Esophagus squamous epithelium (tissue), 5 donors: ENCODE measurements at places on chromosomes 7 and 10.

GRCh38 chr10:77081481-77081891, 556.1 kb downstream of the KCNMA1 start:
- no peaks in the 10 kb centered on the region for H3K27me3 ChIP-seq
- H3K4me1 ChIP-seq = peaks cover 4% of the 10 kb centered on the region
- no peak overlapping the region for H3K4me3 ChIP-seq
- no peak for DNase-seq
- no peaks in the 10 kb centered on the region for H3K36me3 ChIP-seq

- no peaks in the 10 kb centered on the region for H3K36me3 ChIP-seq
- H3K27me3 ChIP-seq = no peaks in the 10 kb centered on the region
- H3K4me1 ChIP-seq = no peaks in the 10 kb centered on the region
- no peak overlapping the region for H3K4me3 ChIP-seq
Measured at GRCh38 chr7:110894111-110894510, 196.8 kb upstream of the LRRN3 start.

- H3K27ac ChIP-seq = no peak overlapping the region
- no peaks in the 10 kb centered on the region for H3K4me1 ChIP-seq
- H3K27me3 ChIP-seq = no peaks in the 10 kb centered on the region
- no peak overlapping the region for H3K4me3 ChIP-seq
Measured at GRCh38 chr10:1631282-1631681, 106.0 kb downstream of the ADARB2 start.

GRCh38 chr7:543501-544337, 24.1 kb upstream of the PDGFA start:
- peak overlapping the region; percentile 56 for H3K27ac ChIP-seq
- DNase-seq = no peak
- peaks cover 25% of the 10 kb centered on the region for H3K4me1 ChIP-seq
- H3K27me3 ChIP-seq = no peaks in the 10 kb centered on the region
- H3K4me3 ChIP-seq = no peak overlapping the region

DNA sequence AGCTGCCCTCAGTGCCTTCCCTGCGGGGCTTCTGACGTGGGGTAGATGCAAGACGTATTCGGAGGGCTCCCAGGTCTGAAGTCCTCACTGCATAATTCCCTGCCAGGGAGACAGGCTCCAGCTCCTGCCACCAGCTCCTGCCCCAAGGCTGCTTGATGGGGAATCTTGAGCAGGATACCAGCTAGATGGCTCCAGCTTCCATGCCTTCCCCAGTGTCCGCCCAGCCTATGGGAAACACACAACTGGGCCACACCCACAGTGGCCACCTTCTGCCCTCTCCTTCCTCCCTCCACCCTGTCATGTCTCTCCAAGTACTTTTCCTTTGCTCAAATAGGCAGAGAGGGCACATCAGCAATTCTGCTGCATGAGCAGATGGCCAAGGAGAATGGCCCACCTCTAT, 95.8 kb downstream of the PARP12 start:
- no peaks in the 10 kb centered on the region for H3K36me3 ChIP-seq
- H3K4me3 ChIP-seq = no peak overlapping the region
- no peaks in the 10 kb centered on the region for H3K4me1 ChIP-seq
- H3K27me3 ChIP-seq = no peaks in the 10 kb centered on the region

GRCh38 chr7:37354656-37355131, 94.0 kb downstream of the ELMO1 start:
- H3K36me3 ChIP-seq = no peaks in the 10 kb centered on the region
- H3K4me1 ChIP-seq = peaks cover 32% of the 10 kb centered on the region
- H3K27me3 ChIP-seq = no peaks in the 10 kb centered on the region
- no peak overlapping the region for H3K4me3 ChIP-seq
- no peak for DNase-seq
- peak overlapping the region; percentile 33 for H3K27ac ChIP-seq

GRCh38 chr10:4511509-4511908, 314.5 kb upstream of the AKR1E2 start:
- DNase-seq = no peak
- no peak overlapping the region for H3K27ac ChIP-seq
- H3K4me3 ChIP-seq = no peak overlapping the region
- H3K36me3 ChIP-seq = no peaks in the 10 kb centered on the region

GRCh38 chr7:155669717-155670505, 25.4 kb downstream of the RBM33 start:
- DNase-seq = no peak
- H3K36me3 ChIP-seq = peaks cover 22% of the 10 kb centered on the region
- H3K27ac ChIP-seq = peak overlapping the region; percentile 19
- peaks cover 66% of the 10 kb centered on the region for H3K4me1 ChIP-seq
- no peaks in the 10 kb centered on the region for H3K27me3 ChIP-seq
- H3K4me3 ChIP-seq = no peak overlapping the region

GRCh38 chr7:67955061-67955460, 958.4 kb downstream of the TYW1 start:
- no peaks in the 10 kb centered on the region for H3K4me1 ChIP-seq
- H3K4me3 ChIP-seq = no peak overlapping the region
- no peak for DNase-seq
- H3K27ac ChIP-seq = no peak overlapping the region
- H3K36me3 ChIP-seq = no peaks in the 10 kb centered on the region

GRCh38 chr10:115660391-115660790, 567.2 kb downstream of the ATRNL1 start:
- no peaks in the 10 kb centered on the region for H3K4me1 ChIP-seq
- H3K4me3 ChIP-seq = no peak overlapping the region
- no peaks in the 10 kb centered on the region for H3K27me3 ChIP-seq
- H3K36me3 ChIP-seq = no peaks in the 10 kb centered on the region

DNA sequence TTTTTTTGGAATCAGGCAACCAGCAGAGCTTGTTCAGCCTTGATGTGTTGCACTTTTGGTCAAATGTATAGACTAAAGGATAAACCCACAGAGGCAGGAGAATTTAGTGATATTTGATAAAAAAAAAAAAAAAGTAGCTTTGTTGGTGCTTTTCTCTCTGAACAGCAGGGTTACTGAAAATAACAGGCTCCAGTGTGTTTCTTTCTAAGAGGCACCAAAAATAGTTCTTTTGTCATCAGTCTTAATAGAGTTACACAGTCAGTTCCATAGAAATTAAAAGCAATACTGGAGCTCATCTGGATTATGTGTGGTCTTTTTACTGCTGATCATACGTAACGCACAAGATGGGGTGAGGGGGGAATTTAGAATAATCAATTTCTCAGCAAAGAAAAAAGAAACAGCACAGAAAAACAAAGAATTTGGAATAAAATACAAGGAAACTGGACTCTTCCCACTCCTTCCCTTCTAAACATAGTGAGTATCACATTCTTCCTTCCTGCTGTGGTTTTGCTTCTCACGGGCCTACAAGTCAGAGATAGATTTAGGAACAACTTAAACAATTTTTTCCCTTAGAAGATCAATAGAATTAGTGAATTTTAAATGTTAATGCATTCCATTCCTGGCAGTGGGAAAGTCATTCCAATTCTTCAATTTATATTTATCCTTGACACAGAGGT, 178.8 kb upstream of the AKR1E2 start:
- no peak overlapping the region for H3K4me3 ChIP-seq
- H3K36me3 ChIP-seq = no peaks in the 10 kb centered on the region
- DNase-seq = no peak
- no peaks in the 10 kb centered on the region for H3K27me3 ChIP-seq

DNA sequence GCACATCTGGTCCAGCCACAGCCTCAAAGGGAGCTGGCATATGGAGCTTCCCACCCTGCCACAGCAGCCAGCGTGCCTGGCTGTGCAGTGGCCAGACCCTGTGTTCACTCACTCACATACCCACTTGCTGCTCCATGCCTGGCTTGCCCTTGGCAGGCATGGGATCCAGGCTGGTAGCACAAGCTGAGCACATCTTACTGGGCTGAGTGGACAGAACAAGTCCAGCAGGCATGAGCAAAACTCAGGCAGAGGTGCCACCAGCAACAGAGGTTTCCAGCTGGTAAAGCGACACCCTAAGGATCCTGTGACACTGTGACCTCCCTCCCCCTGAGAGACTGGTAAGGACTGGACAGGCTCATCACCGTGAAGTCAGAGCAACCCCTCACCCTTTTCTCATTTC, 25.1 kb downstream of the SVIL start:
- no peak for DNase-seq
- H3K27ac ChIP-seq = no peak overlapping the region
- H3K27me3 ChIP-seq = no peaks in the 10 kb centered on the region
- H3K4me1 ChIP-seq = peaks cover 56% of the 10 kb centered on the region

DNA sequence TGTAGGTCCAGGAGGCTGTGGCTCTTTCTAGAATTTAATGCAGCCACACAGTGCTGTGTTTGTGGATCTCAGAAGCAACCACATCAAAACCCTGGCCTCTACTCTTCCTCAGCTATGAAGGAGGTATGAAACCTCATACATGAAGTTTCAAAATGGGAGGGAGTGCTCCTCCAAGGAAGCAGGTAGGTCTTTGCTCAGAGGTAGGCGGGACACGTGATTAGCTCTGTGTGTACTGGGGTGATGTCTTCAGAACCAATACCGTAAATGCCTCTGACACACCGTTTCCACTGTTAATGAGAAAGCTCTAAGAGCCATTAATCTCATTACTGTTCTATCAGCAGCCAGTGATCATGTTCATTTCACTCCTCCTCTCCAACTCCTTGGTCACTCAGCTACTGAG, 126.1 kb downstream of the PLXNA4 start:
- no peak overlapping the region for H3K4me3 ChIP-seq
- H3K4me1 ChIP-seq = no peaks in the 10 kb centered on the region
- no peak overlapping the region for H3K27ac ChIP-seq
- no peak for DNase-seq

- DNase-seq = no peak
- H3K36me3 ChIP-seq = no peaks in the 10 kb centered on the region
- no peak overlapping the region for H3K4me3 ChIP-seq
- H3K27ac ChIP-seq = no peak overlapping the region
Measured at GRCh38 chr7:50330696-50331095, 26.2 kb downstream of the IKZF1 start.

GRCh38 chr7:2819161-2819953, 24.8 kb downstream of the GNA12 start:
- no peak for DNase-seq
- H3K4me1 ChIP-seq = peaks cover 61% of the 10 kb centered on the region
- H3K27me3 ChIP-seq = no peaks in the 10 kb centered on the region
- H3K4me3 ChIP-seq = no peak overlapping the region
- no peaks in the 10 kb centered on the region for H3K36me3 ChIP-seq
- H3K27ac ChIP-seq = no peak overlapping the region

- H3K4me3 ChIP-seq = no peak overlapping the region
- H3K27ac ChIP-seq = no peak overlapping the region
- no peaks in the 10 kb centered on the region for H3K36me3 ChIP-seq
- no peaks in the 10 kb centered on the region for H3K4me1 ChIP-seq
Measured at GRCh38 chr7:148856891-148857290, 27.2 kb downstream of the EZH2 start.

GRCh38 chr10:114328874-114329273, 75.4 kb downstream of the AFAP1L2 start:
- no peak overlapping the region for H3K27ac ChIP-seq
- H3K27me3 ChIP-seq = no peaks in the 10 kb centered on the region
- peaks cover 12% of the 10 kb centered on the region for H3K4me1 ChIP-seq
- no peak for DNase-seq

DNA sequence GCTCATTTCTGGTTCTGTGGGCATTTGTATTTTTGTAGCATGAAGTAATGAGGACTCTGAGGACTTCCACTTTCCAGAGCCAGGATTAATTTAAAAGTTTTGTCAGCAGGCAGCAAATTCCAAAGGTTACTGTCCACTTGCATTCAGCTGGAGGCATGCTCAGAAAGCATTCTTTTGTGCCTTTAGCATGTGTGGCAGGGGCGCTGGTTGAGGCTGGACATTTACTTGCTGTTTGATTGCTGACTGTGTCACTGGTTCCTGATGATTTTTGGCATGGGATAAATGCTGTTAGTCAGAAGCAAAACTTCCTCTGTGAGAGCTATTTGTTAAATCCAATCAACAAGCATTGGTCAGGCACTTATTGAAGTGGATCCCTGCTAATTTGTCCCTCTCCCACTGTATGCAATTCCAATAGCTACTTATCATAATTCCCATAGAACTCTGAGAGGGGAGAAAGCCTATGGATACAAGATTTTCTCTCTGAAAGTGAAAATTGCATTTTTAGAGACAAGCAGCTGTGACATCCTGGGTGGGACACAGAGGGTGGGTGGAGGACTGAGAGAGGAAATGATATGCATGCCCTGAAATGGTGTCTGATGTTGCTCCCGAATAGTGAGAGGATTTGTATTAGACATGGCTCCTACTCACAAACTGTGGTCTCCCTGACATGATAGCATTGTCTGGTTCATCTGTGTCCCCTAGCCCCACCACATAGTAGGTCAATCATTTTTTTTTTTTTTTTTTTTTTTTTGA, 161.2 kb upstream of the WDR11 start:
- H3K4me3 ChIP-seq = no peak overlapping the region
- H3K4me1 ChIP-seq = no peaks in the 10 kb centered on the region
- H3K36me3 ChIP-seq = no peaks in the 10 kb centered on the region
- no peak for DNase-seq

DNA sequence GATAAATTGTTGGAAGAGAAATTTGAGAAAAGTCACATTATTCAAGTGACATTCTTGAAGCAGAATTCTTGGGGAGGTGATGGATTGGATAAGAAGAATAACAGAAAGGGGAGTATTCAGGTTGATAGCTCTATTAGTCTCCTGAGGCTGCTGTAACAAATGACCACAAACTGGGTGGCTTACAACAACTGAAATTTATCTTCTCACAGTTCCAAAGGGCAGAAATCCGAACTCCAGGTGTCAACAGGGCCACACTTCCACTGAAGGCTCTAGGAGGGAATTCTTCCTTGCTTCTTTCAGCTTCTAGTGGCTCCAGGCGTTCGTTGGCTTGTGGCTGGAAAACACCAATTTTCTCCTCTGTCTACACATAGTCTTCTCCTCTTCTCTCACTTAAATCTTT, 99.8 kb downstream of the TES start:
- no peaks in the 10 kb centered on the region for H3K27me3 ChIP-seq
- H3K4me3 ChIP-seq = no peak overlapping the region
- no peaks in the 10 kb centered on the region for H3K36me3 ChIP-seq
- no peak for DNase-seq

DNA sequence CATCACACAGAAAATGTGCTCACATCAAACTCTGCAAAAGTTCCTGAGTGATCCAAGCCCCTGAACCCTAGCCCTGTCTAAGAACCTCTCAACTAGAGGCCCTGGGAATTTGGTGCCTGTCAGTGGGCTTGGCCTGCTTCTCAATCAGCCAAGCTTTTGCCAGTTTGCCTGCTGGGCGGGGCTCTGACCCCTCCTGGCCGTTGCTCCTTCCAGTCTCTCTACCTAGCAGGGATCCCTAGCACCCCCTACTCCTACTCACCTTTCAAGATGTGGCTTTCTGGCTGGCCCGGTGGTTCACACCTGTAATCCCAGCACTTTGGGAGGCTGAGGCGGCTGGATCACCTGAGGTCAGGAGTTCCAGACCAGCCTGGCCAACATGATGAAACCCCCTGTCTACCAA, 2.1 kb downstream of the KLRG2 start:
- H3K27me3 ChIP-seq = peaks cover 55% of the 10 kb centered on the region
- DNase-seq = no peak
- no peak overlapping the region for H3K27ac ChIP-seq

- no peak for DNase-seq
- H3K4me1 ChIP-seq = no peaks in the 10 kb centered on the region
- no peak overlapping the region for H3K27ac ChIP-seq
- peaks cover 26% of the 10 kb centered on the region for H3K36me3 ChIP-seq
- H3K4me3 ChIP-seq = no peak overlapping the region
Measured at GRCh38 chr7:117854186-117854585, 19.1 kb downstream of the CTTNBP2 start.
